ENCODE measurements at places on chromosomes 6 and 20. TPM values are rescaled to one million over a fixed set of nuclear protein-coding genes. Genes with fewer than 3 reads are reported as not detected.

Gene MATN4
- total RNA-seq, result 6.7 TPM

Gene ADA
- 105 TPM for total RNA-seq

Gene KCNK16
- not detected for total RNA-seq

Gene ENPP4
- total RNA-seq, result 6.8 TPM

Gene ZC3H12D
- 43.7 TPM for total RNA-seq

Gene SIRPG
- total RNA-seq, result 70.7 TPM

Gene SLC22A1
- 4.0 TPM for total RNA-seq

Gene NRN1
- total RNA-seq, result 5.8 TPM

Gene IPCEF1
- total RNA-seq, result 6.7 TPM

Gene WFDC12
- total RNA-seq, result not detected

Gene PSMB1
- 189 TPM for total RNA-seq

Gene OR2J3
- total RNA-seq, result not detected

Gene TRIM31
- total RNA-seq, result not detected

Gene NKAIN2
- total RNA-seq, result not detected

Gene CALHM4
- not detected for total RNA-seq

Gene PPP1R10
- total RNA-seq, result 100 TPM

Gene TMEM242
- 10.0 TPM for total RNA-seq

Gene TFAP2D
- not detected for total RNA-seq

Gene AFDN
- total RNA-seq, result 73.7 TPM

Gene GPX6
- not detected for total RNA-seq

Gene PTCHD4
- not detected for total RNA-seq

Gene HDGFL1
- not detected for total RNA-seq

Gene ACSS2
- 54.3 TPM for total RNA-seq

Gene ADGB
- not detected for total RNA-seq

Gene POM121L2
- total RNA-seq, result not detected

Gene COL11A2
- total RNA-seq, result 0.42 TPM

Gene EEF1A2
- 1.6 TPM for total RNA-seq

Gene CNR1
- total RNA-seq, result not detected

Gene PRL
- not detected for total RNA-seq

Gene LY6G6F
- not detected for total RNA-seq

Gene HTR1E
- total RNA-seq, result not detected

Gene PTK6
- 1.2 TPM for total RNA-seq

Gene SEMG1
- not detected for total RNA-seq

Gene COL9A3
- not detected for total RNA-seq

Gene SULF2
- total RNA-seq, result 0.71 TPM

Gene ZSCAN23
- 1.6 TPM for total RNA-seq

Gene ADGRF1
- not detected for total RNA-seq

Gene WFDC10B
- total RNA-seq, result not detected

Gene HSPA12B
- not detected for total RNA-seq

Gene ERVFRD-1
- not detected for total RNA-seq

Gene TAAR6
- total RNA-seq, result not detected

Gene CLDN20
- not detected for total RNA-seq

Gene SMOC2
- not detected for total RNA-seq

Gene RNF182
- total RNA-seq, result not detected

Gene NMBR
- not detected for total RNA-seq

Measured in T-helper 1 cell treated with Interleukin-12 subunit alpha and Interleukin-12 subunit beta and Interleukin-4 antibody, amounts not matched to agents 30 ng/mL and 1 ng/mL, for 36 hours (primary cell).